NCI-H774 (cell line): ENCODE measurements at places on chromosomes 2 and 18.

- DNase-seq, result no peak
Measured at GRCh38 chr2:217851191-217852020, 151.4 kb downstream of the TNS1 start.

- no peak for DNase-seq
Measured at GRCh38 chr2:175445281-175445680, 263.8 kb upstream of the ATP5MC3 start.

- no peak for DNase-seq
Measured at GRCh38 chr2:69801745-69802290, 27.6 kb upstream of the GMCL1 start.

- no peak for DNase-seq
Measured at GRCh38 chr2:160484859-160485520, 8.6 kb downstream of the RBMS1 start.

- no peak for DNase-seq
Measured at GRCh38 chr2:9547262-9547991, 8.2 kb downstream of the ADAM17 start.

DNA sequence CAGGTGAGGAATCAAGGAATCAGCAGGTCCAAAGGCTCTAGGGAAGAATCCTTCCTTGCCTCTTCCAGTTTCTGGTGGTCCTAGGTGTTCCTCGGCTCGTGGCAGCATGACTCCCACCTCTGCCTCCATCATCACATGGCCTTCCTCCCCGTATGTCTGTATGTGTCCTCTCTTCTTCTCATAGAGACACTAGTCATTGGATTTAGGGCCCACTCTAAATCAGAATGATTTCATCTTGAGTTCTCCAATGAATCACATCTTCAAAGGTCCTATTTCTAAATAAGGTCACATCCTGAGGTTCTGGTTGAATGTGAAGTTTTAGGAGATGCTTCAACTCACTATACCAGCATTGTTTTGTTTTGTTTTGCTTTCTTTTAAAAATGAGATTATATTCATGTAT is 11.1 kb upstream of the AGFG1 start:
- DNase-seq, result no peak

GRCh38 chr2:174568425-174568824 is 29.2 kb downstream of the WIPF1 start:
- no peak for DNase-seq

GRCh38 chr2:166360426-166360825 is 15.3 kb downstream of the SCN9A start:
- DNase-seq, result no peak

DNA sequence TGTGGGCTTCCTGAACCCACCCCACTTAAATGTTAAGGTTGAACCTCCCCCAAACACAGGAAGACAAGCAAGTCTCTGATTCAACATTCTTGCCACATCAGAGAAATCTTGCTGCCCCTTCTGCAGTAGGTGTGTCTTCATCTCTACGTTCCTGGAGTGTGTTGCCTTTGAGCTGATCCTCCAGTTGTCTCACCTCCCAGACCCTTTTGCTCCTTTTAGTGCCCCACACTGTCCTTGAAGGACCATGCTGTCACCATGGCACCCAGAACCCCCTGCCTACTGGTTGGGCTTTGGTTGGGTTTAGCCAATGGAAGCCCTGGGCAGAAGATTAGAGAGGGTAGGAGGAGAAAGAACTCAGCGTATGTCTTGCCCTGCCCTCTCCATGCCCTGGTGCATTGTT is 10.7 kb downstream of the CAB39 start:
- no peak for DNase-seq

GRCh38 chr18:54388203-54389142 is 30.8 kb downstream of the C18orf54 start:
- DNase-seq, result no peak
